ENCODE measurements at places on chromosomes 6 and 20.

DNA sequence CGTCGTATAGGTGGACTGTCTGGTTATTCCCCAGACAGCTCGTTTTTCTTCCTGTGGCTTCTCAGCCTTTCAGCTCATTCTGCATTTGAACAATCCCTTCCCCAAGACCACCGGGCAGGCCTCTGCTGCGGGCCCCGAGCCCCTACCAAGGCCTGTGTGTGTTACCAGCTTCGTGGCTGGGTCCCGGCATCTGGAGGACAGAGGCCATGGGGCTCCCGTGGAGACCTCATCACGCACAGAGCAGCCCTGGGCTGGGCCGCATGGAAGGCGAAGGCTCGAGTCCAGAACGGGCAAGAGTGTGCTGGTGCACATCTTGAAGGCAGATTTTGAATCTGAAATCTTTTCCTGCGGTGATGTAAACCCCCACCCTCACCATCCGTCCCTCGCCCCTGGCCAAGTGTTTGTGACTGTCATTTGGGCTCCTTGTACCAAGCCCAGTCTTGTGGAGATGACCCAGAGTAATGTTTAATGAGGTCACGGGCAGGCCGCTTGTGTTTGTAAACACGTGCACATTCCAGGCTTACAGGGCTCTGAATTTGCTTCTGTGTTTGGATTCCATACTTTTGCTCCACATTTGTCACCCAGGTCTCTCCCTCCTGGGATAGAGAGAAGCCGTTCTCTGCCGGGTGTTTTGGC, 119.6 kb downstream of the CDH4 start:
- no peak for DNase-seq

DNA sequence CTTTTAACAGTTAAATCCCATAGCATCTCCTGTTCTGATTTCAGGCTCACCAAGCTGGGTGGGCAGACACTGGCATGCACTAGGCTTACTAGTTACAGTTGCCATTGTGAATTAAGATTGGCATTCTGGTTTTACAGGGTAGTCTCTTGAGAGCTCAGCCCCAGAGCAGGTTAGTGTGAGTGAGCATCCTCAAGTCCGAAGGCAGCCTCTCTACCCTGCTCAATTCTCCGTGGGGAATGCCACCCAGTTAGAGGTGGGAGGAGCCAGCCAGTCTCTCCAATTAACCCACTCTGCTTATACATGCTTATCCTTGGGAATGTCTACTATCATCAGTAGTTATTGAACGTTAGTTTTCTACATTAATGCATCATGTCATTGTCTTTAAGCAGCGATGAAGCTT, 8.9 kb upstream of the OGFRL1 start:
- no peak for DNase-seq

GRCh38 chr6:153018355-153018754, 15.8 kb upstream of the MTRF1L start:
- no peak for DNase-seq

- no peak for DNase-seq
Observed at GRCh38 chr20:50037123-50037522, 54.3 kb downstream of the SNAI1 start.

- DNase-seq: no peak
Observed at GRCh38 chr6:161150136-161150535, 123.7 kb downstream of the AGPAT4 start.

DNA sequence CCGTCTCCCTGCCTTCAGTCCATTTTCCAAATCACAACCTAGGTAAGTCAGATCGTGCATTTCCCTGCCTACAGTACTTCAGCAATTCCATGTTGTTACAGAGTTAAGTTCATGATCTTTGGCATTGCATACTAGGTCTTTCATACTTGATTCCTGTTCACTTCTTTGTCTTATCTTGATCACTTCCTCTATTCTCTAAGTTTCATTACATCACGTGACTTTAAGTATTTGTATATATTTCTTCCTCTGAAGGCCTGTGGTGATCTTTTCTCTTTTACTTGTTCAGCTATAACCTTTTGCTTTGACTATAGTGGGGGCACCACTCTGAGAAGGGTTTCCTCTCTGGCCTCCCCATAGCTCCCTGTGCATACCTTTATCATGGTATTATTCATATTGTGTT, 100.2 kb downstream of the TRMT11 start:
- DNase-seq: no peak

GRCh38 chr20:56353356-56353755, 5.4 kb upstream of the FAM210B start:
- no peak for DNase-seq

GRCh38 chr6:31899882-31900722, 1.8 kb downstream of the ZBTB12 start:
- DNase-seq: no peak
